Astrocyte of the spinal cord (primary cell): ENCODE measurements at places on chromosomes 1 and 21.

DNA sequence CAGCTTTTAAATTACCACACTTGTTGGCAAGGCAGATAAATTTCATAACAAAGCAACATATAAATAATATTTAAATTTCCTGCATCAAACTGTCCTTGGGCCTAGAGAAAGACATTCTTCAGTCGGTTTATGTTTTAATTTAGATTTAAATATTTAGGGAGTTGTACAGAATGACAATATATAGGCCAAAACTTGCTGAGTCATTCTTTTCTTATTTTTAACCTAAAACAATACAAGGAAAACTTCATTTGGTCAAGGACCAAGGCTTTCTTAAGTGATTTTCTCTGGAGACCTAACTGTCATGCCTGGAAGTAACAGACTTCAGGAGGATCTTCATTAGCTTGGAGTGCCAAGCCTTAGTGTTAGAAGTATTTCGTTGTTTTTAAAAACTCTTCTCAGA lies 5.6 kb downstream of the MAP10 start:
- no peak for DNase-seq

- no peak for DNase-seq
Observed at GRCh38 chr1:205926213-205926612, 17.0 kb downstream of the SLC26A9 start.

- no peak for DNase-seq
Observed at GRCh38 chr1:89425056-89425455, 61.2 kb downstream of the GBP6 start.

GRCh38 chr1:89670163-89670562 lies 37.2 kb downstream of the LRRC8C start:
- DNase-seq, result peak; percentile 54

- DNase-seq, result peak; percentile 7
Observed at GRCh38 chr1:147541672-147542568, 619 bp downstream of the BCL9 start.

- no peak for DNase-seq
Observed at GRCh38 chr1:202160377-202160940, at the start of gene PTPN7. Gene PTPN7 (minus strand): TSS chr1:202160602. CDS start chr1:202159402, 1,200 bp downstream.

DNA sequence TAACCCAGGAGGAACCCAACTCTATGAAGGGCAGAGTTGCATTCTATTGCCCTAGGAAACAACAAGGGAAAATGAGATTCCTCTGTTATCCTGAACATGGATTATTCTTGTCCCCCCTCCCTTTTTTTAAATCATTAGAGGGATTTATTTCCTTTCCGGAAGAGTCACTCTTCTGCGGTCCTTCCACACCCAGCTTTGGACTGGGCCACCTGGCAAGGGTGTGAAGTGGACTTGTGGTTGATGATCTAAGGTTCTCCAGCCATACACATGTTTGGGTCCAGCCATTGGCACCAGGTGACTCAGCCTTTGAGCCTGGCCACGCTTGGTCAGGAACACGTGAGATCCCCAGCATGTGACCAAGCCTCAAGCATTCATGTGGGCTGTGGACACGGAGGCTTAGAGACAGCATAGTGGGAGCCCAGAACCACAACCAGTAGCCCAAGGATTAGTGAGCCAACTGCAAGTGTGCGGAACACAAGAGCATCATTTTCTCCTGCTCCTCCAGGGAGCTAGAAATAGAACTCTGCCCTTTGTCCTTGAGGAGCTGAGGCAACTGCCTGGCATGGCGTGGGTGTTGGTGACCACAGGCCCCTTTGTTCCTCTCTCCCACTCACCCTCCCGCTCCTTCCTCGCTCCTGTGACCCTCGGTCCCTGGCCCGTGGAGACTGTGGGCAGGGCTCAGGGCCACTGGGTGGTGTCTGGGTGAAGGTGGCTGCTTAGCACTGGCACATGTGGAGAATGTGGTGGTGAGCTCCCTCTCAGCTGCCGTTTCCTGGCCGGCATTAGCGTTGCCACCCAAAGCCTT lies 50.1 kb downstream of the NENF start:
- DNase-seq, result peak; percentile 82

GRCh38 chr1:24295535-24295934 lies 23.6 kb upstream of the GRHL3 start:
- DNase-seq, result no peak

DNA sequence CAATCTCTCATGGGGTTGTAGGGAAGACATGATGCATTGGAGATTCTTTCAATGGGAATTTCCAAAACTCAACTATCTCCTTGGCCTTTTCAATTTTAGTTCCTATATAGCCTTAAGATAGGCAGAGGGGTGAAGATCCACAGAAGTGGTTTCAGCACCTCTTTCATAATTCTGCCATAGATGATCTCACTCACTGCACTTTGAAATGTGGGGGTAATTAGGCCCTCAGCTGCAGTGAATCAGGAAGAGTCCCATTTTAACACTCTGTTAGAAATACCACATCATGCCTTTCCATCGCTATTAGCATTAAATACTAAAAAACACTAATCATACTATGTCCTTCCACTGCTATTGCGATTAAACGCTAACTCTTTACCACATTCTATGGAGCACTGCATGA lies 25.1 kb upstream of the EEIG2 start:
- DNase-seq, result no peak

DNA sequence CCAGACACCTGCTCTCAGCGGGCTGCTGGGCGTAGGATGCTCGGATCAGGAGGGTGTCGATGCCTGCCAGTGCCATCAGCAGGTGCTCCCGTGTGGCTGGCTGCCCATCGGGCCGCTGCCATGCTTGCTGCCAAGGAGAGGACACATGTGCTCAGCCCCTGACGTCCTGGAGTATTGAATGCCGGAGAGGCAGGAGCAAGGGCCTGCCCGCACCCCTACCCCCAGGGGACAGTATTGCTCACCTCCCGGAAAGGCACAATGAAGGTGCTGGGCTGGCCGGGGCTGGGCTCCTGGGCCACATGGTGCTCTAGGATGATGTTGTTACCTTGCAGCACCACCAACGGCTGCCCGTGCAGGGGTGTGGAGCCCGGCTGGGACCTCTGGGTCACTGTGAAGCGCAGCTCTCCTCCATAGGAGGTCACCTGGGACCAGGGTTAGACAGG lies 61.5 kb downstream of the HSPG2 start:
- DNase-seq, result no peak

DNA sequence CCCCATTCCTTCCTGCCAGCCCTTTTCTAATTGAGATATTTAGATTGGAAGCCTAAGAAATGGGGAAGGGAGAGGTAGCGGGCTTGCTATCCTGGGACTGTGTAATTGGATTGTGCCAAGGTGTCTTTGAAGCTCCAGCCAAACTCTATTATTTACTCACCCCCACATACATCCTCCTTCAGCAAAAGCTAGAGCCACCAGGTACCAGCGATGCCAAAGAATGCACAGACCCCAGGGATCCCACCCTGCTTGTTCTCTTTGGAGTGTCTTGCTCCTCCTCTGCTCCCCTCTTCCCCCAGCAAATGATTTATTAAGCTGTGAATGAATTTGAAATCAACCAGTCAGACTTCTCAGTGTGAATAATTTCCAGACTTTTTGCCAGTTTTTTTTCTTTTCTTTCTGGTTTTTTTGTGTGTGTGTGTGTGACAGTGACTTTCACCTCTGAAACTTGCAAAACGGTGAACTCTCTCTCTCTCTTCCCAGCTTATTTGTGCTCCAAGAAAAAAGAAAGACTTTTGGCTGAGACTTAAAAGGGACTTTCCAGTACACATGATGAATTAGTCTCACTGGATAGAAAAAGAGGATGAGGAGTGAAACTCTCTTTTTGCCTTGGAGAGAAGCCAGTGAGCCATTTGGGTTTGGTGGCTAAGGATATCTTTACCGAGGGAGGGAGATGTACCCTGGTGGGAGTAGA lies 1.8 kb downstream of the VASH2 start:
- no peak for DNase-seq
